ENCODE measurements at places on chromosomes 2 and 18.

DNA sequence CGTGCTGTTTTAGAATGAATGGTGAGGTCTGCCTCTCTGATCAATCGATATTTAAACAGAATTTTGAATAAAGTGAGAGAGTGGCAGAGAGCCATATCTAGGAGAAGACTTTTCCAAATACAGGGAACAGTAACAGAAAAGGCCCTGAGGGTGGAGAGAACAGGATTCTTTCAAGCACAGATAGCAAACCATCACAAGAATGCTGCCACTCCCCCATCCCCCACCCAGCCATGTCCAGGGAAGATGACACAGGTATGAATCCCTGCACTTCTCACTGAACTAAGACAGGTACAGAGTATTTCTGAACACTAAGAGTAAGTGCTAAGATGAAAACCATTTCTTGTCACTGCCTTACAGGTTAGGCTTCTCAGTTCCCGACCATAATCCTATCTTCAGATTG lies 23.6 kb downstream of the LRATD1 start:
- no peak for DNase-seq

- no peak for DNase-seq
Observed at GRCh38 chr2:231923951-231924888, 2.0 kb downstream of the NPPC start.

- no peak for DNase-seq
Observed at GRCh38 chr2:104046466-104046865, 807.4 kb upstream of the POU3F3 start.

GRCh38 chr18:43627848-43628530 lies 350.7 kb upstream of the SYT4 start:
- no peak for DNase-seq

DNA sequence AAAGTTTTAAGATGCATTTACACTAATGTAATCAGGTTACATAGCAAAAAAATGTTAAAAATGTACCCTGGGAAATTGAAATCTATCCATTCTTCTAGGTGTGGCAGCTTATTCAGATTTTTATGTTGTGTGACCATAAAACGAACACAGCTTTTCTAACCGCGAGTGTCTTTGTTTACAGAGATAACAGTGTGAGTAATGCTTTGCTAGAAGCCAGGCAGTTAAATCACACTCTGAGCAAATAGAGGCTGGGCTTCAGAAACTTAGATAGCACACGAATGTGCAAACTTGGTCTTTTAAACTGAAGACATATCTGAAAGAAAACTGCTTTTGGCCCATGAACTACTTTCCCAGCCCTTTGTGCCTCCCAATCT lies 116.1 kb downstream of the SPTBN1 start:
- no peak for DNase-seq

- no peak for DNase-seq
Observed at GRCh38 chr2:35989503-35989902, 366.1 kb upstream of the CRIM1 start.

DNA sequence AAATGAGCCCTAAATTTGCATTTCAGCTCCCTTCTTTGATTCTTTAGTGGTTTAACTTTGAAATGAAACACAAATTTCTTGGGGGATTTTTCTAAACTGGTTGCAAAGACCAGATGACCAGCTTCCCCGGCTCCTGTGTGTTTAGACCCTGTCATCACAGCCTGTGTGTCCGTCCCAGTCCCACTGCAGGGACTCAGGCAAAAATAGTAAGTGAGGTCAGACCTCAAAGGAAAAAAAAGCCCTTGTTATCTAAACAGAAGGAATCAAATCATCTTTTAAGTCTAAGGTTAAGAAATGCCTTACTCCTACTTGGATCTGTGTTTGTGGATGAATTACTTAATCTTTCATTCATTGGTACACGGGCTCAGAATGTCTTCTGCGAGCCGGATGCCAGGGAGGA lies 423.7 kb downstream of the LPIN1 start:
- DNase-seq, result no peak

DNA sequence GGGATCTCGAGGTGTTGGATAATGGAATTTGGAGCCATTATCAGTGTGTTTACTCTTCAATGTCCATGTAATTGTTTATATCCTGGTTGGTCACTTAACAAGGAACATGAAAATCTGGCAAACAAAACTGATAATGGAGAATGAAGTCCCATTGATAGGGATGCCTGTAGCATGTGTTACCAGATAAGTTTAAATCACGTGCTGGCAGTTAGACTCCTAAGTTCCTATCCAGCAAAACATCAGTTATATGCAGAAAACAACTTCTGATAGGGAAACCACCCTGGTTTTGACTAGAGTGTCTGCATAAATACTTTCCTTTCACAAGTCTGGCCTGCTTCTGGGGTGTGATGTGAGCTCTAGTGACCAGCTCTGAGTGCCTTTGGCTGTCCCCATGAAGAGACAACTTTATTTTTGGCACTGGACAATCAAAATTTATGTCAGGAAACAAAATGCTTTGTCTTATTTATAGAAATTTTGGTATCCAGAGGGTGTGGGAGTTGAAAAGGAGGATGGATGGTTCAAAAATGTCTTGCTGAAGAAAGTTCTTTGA lies 82.0 kb downstream of the FHOD3 start:
- no peak for DNase-seq

- no peak for DNase-seq
Observed at GRCh38 chr2:205744074-205744591, 61.8 kb downstream of the NRP2 start.

DNA sequence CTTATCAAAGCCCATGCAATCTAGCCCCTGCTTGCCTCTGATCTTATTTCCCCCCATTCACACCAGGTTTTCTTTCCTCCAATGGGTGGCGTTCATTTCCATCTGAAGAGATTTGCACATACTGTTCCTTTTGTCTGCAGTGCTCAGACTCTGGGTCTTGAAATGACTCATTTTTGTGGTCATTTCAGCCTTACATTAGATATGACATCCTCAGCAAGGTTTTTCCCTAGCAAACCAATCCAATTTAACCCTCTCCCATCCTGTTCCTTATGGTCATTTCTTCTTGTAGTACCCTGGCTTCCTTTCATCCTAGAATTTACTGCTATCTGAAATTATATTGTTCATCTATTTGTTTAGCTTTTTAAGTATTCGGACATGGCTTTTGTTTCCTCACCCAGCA lies 42.5 kb upstream of the SCN1A start:
- DNase-seq, result no peak

- peak; percentile 40 for DNase-seq
Observed at GRCh38 chr2:37585982-37586621, 85.3 kb downstream of the CDC42EP3 start.

- DNase-seq, result no peak
Observed at GRCh38 chr2:73983322-73984202, 1.1 kb upstream of the TET3 start.

DNA sequence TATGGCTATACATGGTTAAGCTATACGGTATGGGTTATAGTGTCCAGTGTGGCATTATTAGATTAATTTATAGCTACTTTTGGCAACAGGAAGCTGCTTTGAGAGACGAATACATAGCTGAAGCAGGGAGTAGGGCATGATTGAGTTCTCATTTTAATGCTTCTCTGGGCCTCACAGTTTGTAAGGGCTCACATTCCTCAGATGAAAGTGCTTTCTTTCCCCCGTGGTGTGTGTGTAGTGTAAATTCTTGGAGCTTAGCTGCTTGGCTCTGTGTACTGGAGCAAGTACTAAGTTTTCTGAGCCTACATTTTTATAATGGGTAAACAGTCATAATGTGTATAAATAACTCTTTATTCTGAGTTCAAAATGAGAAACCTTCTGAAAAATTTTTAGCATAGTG lies 173.7 kb downstream of the PTPRM start:
- DNase-seq, result no peak

GRCh38 chr2:127094509-127095366 lies 12.2 kb downstream of the BIN1 start:
- DNase-seq, result no peak

- no peak for DNase-seq
Observed at GRCh38 chr18:77032181-77032701, 100.3 kb downstream of the MBP start.

DNA sequence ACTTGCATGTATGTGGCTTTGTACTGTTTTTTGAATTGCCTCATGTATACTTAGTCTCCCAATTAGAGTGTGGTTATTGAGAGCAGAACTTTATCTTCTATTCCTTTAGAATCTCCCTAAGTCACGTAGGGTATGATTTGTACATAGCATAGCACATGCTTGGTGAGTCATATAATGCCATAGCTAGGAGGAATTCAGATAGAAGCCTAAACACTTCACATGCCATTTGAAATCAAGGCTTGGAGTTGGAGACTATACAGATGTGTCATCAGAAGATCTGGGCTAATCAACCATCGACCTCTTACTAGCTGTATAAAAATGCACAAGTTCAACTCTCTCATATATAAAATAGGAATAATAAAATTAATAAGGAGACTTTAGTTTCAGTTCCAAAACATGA lies 222.6 kb upstream of the ST6GAL2 start:
- DNase-seq, result no peak

- DNase-seq, result no peak
Observed at GRCh38 chr2:149068225-149068995, 29.9 kb downstream of the LYPD6B start.

DNA sequence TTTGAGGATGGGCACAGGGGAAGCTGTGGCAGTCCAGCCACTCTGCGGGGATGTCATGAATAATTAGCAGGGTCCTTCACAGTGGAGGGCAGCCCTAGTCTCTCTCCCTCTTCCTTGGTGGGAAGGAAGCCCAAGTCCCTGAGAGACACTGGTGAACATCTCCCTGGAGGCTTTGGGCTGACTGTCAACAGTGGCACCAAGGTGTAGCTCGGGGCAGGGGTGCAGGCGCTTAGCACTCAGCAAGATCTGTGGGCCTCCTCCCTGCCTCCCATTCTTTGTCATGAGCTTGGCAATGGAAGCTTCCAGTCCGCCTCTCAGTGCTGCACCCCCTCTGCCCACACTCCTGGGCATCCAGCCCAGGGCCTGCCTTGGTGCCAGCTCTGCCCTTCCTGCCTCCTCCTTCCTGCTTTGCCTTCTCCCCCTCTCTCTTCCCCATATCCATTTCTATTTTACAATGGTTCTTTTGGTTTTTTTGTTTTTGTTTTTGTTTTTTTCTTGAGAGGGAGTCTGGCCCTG lies 59.4 kb downstream of the STEAP3 start:
- no peak for DNase-seq

- DNase-seq, result no peak
Observed at GRCh38 chr2:163626639-163627109, 109.1 kb downstream of the FIGN start.

DNA sequence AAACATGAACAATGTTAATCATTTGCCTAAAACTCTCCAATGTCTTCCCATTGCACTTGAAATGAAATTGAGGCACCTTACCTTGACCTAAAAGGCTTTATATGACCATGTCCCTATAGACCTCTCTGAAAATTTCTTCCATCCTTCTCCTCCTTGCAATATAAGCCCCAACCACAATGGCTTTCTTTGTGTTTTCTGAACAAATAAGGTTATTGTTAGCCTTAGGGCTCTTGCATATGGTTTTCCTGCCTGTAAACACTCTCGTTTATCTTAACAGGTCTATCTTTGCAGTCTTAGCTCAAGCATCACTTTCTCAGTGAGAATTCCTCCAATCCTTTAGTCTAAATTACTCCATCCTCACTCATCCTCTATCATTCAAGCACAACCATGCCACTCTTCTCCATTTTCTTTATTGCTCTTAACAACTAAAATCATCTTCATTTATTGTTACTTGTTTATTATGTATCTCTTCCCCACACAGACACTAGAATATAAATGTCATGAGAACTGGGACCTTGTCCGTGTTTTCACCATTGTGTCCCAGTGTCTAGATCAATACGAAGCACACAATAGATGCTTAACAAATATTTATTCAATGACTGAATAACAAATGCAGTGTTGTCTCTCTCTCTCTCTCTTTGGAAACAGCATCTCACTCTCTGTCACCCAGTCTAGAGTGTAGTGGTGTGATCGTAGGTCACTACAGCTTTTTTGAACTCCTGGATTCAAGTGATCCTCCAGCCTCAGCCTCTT lies 129.3 kb downstream of the RDH14 start:
- DNase-seq, result no peak

DNA sequence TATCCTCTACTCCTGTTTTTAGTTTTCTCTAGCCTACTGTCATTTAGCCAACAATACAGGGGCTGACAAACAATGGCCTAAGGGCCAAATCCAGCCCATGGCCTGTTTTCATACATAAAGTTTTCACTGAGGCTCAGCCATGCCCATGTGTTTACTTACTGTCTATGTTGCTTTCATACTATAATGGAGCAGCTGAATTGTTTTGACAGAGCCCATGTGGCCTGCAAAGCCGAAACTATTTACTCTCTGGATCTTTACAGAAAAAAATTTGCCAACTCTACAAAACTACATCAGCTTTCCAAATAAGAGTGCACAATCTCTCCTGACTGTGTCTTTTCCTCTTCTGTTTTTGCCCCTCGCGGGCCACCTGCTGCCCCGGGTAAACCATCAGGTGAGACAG lies 24.0 kb downstream of the LGALSL start:
- DNase-seq, result no peak
